ENCODE measurements at places on chromosomes 2 and 18.

DNA sequence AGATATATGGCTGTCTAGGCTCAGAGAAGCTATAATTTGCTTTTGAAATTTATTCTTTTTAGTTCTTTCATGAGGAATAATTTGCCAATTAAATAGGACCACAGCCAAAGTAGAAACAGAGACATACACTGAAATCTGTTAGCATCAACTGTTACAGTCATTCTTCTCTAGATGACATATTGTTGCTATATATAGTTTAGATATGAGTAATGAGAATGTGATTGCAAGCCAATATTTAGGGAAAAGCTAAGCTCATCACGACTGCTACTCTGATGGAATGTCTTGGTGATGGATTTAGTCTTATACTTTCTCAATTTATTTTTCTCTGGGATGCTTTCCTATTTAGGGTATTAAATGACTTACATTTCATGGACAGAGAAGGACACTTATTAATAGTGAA lies 259.1 kb downstream of the LNPK start:
- DNase-seq: no peak

DNA sequence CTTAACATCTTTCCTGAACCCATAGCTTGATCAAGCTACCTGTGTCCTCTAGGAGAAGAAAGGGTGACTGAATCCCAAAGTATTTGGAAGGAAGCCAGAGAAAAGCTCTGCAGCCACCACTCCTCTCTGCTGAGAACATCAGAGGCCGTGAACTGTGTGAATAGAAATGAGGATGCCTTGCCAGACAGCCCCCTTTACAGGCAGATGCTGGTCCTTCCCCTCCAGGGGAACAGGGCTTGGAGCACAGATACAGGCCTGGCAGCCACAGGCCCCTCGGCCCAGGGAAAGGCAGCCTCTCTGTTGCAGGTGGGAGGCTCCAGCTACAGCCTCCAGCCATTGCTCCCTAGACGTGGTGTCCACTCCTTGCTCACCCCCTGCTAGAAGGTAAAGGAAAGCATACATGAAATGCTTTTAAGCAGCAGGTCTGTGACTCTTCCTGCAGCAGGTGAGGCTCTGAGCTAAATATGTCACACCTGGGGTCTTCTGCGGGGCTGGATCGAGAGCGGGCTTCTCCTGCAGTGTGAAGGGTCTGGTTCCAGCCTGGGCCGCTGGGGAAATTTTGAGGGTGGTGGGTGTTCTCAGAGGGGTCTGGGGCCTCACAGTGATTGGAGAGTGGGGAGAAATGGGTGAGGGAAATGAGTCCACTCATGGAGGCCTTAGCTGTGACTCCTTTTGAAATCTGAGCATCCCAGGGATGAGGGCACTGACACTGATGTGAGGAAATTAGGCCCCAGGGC lies 234.0 kb downstream of the KLHL29 start:
- DNase-seq: no peak

- DNase-seq: no peak
These were observed at the start of gene CSRNP3 for GRCh38 chr2:165469417-165469816. Gene CSRNP3 (plus strand): TSS chr2:165469698. CDS start chr2:165595066, 125,368 bp downstream.

DNA sequence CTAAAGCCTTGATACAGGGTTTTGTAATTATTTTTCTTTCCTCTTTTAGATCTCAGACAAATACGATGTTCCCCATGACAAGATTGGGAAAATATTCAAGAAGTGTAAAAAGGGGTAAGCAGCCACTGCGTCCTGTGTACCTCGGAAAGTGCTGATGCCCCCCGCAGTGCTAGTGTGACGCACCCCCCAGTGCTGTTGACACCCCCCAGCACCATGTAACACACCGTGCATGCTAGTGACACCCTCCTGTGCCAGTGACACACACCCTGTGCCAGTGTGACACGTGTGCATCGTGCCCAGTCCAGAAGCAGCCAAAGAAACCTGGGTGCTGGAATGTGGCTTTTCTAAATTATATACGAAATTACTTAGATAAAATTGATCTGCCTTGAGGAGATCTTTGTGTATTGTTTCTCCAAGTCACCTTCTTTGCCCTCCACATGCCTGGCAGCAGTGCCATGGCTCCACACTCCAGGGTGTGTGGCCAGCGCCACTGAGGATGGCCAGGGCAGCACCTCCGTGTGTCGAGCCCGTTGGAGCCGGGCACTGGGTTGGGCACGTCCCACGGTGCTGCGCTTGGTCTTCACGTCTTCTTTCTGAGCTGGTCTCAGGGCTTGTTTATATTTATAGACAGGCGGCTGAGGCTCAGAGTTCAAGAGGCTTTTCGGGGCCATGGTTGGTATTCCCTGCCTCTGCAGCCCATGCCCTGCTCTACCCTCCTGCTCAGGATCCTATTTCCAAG lies 44.3 kb upstream of the KLF11 start:
- DNase-seq: no peak

DNA sequence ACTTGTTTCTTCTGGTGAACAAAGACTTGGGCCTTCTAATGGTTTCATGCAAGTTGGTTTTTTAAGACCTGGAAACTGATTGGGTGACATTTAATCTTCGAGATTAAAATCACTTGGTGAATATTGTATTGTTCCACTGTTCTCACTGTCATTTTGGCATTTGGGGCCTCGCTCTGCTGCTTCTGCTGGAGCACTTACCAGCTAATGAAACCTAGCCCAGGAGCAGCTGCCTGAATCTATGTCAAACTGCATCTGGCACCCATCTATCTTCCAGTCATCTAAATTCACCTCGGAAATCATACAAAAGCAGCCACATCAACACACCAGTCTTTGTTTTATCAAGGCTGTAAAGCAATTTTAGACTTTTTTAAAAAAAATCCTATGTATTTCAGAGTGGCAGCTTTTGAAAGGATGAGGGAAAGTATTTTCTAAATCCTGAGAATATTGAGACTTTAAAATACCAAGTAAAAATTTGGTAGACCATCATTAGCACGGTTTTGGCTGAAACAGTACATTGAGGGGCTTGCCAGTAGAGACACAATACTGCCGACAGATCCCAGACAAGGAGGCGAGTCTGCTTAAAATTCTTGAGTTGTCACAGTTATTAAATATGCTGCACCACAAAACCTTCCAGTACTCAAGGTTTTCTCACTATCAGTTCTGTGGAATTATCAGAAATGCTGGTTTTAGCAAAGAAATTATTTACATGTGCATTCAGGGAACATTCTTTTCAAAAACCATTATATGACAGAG lies 26.1 kb upstream of the SERTAD2 start:
- DNase-seq: no peak
